ENCODE measurements at places on chromosomes 13 and 19. TPM values are rescaled to one million over a fixed set of nuclear protein-coding genes. Genes with fewer than 3 reads are reported as not detected.

DNA sequence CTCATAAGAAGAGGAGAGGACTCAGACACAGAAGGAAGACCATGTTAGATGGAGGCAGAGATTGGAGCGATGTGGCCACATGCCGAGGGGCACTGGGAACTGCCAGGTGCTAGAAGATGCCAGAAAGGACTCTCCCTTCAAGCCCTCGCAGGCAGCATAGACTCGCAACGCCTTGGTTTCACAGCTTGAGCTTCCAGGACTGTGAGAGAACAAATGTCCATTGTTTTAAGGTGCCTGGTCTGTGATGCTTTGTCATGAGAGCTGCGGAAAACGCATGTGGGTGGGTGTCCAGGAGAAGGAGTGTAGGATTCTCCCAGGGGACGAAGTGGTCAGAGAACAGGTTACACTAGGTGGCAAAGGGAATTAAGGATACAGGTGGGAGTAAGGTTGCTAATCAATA, 125.9 kb upstream of the USP29 start:
- no peak for DNase-seq

- DNase-seq, result no peak
Measured at GRCh38 chr19:35533822-35534392, 651 bp downstream of the GAPDHS start.

GRCh38 chr13:101408992-101409656, 7.2 kb downstream of the NALCN start:
- DNase-seq, result no peak

GRCh38 chr19:42111384-42111783, 20.9 kb downstream of the POU2F2 start:
- no peak for DNase-seq

DNA sequence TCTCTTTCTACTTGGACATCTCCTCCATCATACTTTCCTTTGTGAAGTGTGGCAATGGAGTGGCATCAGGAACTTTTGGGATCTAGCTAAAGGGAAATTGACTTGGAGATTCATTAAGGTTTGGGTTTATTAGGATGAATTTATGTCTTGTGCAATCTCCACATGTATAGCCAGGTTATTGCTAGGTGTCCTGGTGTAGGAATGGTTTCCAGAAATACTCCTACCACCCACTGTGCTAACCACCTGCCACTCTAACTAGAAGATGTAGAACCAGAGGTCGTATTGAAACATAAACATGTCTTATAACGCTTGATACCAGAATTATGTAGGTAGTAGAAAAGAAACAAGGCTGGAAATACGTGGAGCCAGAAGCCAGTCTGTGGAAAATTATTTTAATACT, 38.1 kb upstream of the MED4 start:
- DNase-seq, result no peak

DNA sequence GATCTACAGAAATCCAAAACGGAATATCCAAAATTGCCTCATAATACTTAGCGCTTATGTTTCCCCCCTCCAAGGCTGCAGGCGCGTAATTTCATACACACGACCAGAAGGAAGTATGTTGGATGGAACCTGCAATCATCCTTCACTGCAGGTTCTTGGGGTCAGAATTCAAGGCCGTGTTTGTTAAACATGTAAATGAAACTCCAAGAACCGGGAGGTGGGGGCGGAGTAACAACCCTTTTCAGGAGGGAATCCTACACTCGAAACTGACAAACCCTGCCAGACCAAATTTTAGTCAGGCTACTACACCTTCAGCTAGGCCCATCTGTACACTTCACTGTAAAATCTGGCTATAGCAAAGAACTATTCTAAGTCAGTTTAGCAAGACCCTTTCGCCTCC, 1.3 kb downstream of the ZNF607 start:
- no peak for DNase-seq

GRCh38 chr13:24203811-24204210, 43.3 kb downstream of the SPATA13 start:
- DNase-seq, result no peak

Gene ZNF575
- not detected for total RNA-seq
